ENCODE measurements at places on chromosomes 1 and 21.

DNA sequence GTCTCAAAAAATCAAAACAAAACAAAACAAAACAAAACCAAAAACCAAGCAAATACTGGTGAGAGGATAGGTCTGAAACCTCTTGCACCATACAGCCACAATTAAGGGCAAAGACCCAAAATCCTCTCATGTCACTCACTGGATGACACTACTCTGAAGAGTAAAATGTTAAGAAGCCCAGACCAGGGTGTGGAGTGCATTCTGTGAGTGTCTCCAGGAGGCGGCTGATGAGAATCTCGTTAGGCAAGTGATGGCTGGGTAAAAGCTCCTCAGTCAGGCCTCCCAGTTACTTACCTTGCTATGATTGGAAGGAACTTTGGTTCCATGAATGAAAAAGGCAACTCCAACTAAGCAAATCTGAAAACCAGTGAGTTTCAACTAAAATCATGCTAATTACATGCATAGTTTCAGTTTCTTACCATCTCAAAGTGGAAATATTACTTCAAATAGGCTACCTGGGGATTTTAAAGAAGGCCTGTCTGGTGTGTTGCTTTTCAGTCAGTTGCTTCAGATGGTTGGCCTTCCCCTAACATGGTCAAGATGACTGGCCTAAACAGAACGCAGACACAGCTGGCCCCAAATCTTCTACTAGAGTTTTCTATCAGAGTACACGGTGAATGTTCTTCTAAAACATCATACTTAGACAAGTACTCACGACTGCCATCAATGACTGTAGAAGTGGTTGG, 95.1 kb downstream of the KIAA0319L start:
- DNase-seq, result no peak

DNA sequence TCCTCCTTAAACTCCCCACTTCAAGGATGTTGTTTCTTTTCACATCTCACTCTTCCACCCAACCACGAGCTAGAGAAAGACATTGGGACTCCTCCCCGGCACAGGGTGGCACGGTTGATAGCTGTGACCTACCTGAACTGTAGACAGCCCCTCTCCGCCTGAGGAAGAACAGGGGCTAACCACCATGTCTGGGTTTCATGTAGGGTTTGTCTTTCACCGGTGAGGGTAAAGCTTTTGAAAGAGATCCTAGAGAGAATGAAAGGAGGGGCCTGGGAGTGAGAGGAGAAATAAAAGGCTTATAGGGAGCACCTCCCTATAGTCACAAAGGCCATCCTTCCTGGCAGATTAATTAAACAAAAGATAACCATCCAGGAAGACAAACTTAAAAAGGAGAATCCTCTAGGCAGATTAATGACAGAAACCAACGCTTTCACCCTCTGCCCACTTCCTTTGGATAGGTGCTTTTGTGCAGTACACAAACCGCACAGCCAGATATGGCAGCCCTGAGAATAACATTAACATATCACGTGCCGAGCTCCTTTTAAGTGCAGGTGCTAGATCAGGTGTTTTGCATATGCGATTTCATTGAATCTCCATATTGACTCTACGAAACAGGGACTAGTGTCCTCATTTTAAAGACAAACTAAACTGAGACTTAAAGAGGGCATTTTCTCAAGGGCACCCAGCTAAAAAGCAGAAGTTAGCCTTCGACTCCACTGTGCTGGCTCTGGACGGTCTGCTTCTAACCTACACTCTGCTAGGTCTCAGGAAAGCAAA, 178.1 kb upstream of the RUNX1 start:
- DNase-seq, result no peak

DNA sequence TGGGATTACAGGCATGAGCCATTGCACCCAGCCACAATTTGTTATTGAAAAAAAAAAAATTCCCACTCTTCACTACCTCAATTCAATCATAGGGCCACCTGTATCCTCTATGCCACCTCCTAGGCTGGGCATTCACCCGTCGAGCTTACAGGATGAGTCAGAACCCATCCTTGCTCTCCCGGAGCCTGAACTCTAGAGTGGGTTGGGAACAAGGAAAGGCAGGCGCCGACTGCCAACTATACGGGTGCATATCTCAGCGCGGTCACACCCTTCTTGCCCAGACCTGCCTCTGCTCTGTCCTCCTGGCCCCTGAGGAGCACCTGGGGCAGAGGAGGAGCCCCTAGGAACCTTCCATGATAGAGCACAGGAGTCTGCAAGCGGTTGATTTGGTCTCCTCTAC, 21.4 kb upstream of the LBR start:
- DNase-seq, result no peak

GRCh38 chr1:8649027-8649426, 168.4 kb downstream of the RERE start:
- no peak for DNase-seq

DNA sequence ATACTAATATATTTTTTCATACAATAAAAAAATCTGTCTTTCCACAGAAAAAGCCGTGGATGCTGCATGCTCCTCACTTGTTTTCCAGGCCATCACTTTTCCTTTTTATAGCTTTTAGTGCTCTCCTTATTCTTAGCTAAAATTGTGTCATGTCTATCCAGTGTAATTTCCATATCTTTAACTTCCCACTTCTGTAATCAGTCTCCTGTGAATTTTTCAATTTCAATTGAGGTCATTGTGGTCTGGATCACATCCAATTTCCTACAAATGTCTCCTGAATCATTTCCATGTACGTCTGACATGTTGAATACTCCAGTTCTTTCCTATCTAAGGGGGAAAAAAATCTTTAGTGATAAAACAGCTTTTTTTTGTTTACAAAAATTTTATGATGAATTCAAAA, 838.2 kb upstream of the B3GALT2 start:
- DNase-seq, result no peak

- no peak for DNase-seq
Observed at GRCh38 chr21:41745971-41746743, 20.7 kb downstream of the RIPK4 start.

GRCh38 chr1:107689733-107690132, 275.2 kb downstream of the VAV3 start:
- no peak for DNase-seq

DNA sequence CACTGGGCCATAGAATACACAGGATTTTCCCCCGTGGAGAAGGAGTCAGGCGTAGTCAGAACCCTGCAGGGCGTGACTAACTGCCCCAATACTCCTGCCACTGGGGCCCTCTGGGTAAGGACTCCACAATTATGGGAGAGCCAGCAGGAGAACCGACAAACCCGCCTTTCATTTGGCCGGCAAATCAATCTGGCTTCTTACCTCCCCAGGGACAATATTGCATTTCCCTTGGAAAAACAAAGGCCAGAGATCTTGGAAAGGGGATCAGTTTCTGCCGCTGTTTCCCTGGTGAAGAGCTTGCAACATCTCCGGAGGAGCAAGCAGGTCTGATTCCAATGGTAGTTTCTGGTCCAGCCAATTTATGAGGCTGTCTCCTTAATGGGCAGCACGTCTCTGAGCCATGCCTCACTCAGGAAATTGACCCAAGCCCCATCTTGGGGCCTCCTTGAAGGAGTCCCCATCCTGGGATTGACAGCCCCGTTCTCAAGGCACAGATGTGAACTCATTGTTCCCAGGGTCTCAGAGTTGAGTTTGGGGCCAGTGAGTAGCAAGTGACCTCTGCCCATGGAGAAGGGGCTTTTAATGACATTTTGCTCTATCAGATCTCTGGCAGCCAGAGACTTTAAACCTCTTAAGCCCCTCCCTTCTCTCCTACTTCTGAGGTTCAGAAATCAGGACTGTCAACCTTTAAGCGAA, 4.3 kb downstream of the TRABD2B start:
- no peak for DNase-seq

DNA sequence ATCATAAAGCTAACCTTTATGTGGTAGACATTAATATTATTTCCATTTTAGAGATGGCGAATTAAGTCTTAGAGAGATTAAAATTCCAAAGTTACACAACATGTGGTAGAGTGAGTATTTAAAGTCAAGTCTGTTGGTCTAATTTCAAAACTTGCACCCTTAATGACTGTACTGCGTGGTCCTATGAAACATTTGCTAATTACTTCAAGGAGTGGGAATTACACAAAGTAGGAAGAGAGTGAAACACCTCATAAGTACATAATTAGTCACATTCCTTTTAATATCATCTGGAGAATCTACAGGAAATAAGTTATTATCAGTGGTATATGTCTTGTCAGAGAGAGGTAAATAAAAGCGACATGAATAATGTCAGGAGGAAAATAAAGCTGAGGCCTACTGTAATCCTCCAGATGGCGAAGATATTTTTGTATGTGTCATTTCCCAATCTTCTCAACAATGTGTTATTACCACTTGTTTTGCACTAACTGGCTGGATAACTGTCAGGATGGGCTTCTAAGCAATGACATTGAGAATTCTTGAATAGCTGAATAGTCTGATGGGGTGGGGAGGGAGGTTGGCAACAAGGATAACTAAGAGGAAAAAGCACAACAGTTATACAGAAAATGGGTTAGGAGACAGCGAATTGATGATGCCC, 95.5 kb downstream of the TNFSF18 start:
- no peak for DNase-seq

DNA sequence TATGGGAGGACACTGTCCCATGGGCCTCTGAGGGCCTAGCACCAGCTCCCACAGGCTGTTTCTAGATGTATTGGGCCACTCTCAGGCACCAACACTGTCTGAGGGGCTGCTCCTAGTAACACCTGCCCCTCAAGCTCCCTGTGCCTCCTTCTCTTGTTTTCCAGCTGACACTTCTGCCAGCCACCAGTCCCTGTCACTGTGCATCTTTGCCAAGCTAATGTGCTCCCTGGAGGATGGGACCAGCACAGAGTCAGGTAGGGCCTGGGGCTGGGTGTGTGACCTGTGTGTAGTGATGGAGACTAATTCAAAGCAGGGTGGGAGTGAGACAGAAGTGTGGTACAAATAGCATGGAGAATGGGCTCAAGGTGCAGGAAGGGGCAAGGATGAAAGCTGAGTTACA, 29.4 kb upstream of the MAGOH start:
- no peak for DNase-seq

DNA sequence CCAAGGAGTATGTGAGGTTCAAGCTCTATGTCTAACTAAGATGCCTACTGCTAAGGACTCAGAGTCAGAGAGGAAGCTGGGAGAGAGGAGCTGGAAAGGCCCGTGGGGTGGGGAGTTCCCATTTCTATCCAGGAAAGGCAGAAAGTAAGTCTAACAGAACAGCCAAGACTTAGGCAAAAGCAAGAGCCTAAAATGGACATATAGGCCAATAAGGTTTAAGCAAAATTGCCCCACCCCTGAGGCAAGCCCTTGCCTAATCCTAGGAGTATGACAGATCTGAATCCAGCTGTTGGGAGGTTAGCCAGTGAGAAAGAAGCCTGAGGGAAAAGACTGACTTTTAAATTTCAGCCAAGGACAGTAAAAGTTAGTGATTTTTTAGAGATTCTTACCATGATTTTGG, 1.6 kb upstream of the KLHDC9 start:
- no peak for DNase-seq

- no peak for DNase-seq
Observed at GRCh38 chr1:33365560-33365997, 44.7 kb upstream of the A3GALT2 start.

- no peak for DNase-seq
Observed at GRCh38 chr1:104163912-104164476, 414.3 kb downstream of the AMY1C start.

DNA sequence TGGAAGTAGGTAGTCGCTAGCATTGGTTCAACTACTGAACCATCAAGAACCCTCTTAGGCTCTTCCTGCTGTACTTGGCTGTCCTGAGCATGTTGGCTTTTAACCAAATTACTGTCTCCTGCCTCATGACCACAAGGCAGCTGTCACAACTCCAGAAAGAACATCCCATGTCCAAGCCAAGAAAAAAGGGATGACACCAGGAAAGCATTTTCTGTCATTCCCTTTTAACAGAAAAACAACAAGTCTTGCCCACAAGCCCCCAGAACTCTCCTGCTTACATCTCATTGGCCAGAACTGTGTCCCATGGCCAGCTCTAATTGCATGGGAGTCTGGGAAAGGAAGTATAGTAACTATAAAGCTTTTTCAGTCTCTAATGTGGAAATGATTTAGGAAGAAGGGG, 2.4 kb upstream of the RNU5D-1 start:
- no peak for DNase-seq

DNA sequence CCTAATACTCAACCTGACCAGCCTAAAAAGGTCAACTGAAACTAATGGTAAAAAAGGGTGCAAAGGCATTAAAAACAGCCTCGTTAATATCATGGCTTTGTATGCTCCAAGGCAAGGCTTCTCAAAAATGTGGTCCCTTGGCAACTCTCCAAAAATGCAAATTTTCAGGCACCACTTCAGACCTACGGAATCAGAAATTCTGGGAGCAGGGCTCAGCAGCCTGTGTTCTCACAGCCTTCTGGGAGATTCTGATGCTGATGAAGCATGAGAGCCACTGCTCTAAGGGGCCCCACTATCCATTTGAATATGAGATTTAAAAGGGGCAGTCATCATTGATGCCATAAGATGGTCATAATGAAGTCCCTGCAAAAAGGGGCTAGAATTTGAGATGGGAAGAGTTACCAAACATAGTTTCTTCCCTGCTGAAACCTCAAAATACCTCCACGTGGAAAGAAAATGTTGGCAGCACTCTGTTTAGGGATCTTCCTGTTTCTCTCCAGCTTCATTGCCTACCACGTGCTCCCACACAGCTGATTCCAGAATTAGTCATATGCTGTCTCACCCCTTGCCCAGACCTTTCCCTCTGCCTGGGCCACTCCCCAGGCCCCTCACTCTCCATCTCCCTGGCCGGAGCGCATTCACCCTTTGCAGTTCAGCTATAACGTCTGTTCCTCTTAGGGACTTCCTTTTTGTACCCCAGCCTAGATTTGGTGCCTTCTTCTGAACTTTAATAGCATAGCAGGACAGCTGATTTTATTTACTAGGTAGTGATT, 46.7 kb downstream of the PHC2 start:
- no peak for DNase-seq

GRCh38 chr1:15701784-15702183, 17.7 kb downstream of the PLEKHM2 start:
- DNase-seq, result no peak

DNA sequence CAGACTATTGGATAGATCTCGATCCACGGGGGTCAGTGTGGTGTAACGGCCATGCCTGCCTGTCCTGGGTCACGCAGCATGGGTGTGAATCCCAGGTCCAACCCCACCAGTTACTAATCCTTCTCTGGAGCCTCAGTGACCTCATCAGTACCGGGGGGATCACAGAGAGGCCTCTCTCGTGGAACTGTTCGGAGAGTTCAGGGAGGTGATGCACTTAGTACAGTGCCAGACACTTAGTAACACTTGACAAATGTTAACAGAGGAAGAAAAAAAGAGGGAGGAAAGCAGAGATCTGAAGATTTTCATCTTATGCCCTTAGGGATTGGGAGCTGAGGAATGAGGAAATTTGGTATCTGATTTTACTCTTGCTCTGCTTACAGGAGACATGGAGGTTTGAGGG, 2.9 kb downstream of the ABCA4 start:
- DNase-seq, result no peak

- DNase-seq, result no peak
Observed at GRCh38 chr1:231693361-231694074, 66.9 kb downstream of the DISC1 start.

DNA sequence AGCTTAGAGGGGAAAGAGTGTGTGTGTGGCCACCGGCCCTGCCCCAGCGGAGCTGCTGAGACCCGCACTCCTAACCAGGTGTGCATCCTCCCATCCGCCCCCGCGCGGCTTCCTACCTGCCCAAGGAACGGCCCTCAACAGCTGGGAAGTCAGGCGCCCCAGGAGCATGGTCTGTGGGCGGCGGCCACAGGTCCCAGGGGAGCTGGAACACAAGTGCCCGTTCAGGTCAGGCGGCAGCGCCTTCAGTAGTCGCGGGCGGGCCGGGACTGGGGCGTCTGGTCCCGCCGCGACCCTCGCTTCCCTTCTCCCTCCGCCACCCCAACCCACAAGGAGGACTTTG, 448 bp downstream of the AURKAIP1 start:
- no peak for DNase-seq

GRCh38 chr1:145690587-145691558, 16.3 kb downstream of the PDZK1 start:
- DNase-seq, result no peak

All from stimulated activated CD4-positive, alpha-beta T cell treated with anti-CD3 and anti-CD28 coated beads, Interleukin-1b, Interleukin-23, amount 100 ng/mL, for 1 hour (primary cell).